ENCODE measurements at places on chromosomes 1 and 21.

- DNase-seq, result no peak
Measured at GRCh38 chr1:237681210-237681609, 209.5 kb downstream of the ZP4 start.

DNA sequence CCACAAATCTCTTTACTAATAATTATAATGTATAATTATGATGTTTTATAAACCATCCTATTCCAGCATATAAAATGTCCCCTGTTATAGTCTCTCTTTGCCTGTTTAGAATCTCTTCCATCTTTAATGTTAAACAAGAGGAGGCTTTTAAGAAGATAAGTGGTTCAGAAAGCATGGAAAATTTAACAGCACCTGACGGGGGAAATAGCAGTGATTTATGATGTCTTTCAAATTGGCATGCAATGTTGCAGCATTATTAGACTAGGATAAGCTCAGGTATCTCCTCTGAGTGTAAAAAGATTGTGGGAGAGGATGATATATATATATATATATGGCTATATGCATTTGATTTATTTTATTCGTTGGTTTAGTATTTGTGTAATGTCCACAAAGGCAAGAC lies 24.4 kb downstream of the GIPC2 start:
- DNase-seq, result no peak

- DNase-seq, result no peak
Measured at GRCh38 chr1:107617456-107617855, 347.5 kb downstream of the VAV3 start.

DNA sequence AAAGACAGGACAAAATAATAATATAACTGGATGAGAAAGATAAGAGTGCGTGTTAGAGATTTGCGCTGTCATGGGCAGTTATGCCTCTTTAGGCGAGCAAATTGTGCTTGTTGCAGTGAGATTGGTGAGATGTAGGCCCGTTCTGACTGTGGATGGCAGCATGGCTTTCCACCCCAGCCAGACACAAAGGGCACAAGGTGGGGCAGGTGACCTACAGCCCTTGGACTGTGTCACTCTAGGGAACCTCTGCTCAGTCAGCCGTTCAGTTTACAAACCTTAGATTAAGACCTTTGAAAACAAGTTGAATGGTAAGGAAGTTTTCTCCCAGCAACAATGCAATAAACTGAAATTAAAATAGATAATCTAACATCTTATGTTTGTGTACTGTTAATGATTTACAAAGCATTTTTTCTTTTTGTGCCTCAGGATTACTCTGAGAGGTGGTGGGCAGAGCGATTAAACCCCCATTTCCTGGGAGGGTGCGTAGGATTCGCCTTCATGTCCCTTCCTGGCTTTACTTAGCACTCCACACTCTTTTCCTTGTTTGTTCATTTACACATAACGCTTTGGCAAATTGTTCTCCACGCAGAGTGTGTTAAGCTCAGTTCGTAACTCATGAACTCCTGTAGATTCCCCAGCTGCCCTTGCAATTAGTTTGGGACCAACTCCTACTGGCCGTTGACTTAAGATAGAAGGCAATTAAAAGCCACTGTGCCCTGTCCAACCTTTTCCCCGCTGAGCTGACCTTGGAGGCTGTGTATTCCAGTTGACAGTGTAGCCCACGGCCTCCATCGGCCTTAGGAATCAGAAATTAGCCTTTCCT lies 58.1 kb upstream of the IGSF5 start:
- no peak for DNase-seq

GRCh38 chr1:228005511-228006033 lies 1.2 kb upstream of the WNT3A start:
- DNase-seq, result no peak

GRCh38 chr1:163082971-163083370 lies 13.8 kb downstream of the RGS4 start:
- no peak for DNase-seq

GRCh38 chr1:33126411-33127000 lies 45.6 kb downstream of the AZIN2 start:
- DNase-seq, result no peak

- no peak for DNase-seq
Measured at GRCh38 chr1:118073648-118074435, 111.2 kb downstream of the SPAG17 start.

- no peak for DNase-seq
Measured at GRCh38 chr1:230915078-230915477, 46.8 kb upstream of the C1orf198 start.

DNA sequence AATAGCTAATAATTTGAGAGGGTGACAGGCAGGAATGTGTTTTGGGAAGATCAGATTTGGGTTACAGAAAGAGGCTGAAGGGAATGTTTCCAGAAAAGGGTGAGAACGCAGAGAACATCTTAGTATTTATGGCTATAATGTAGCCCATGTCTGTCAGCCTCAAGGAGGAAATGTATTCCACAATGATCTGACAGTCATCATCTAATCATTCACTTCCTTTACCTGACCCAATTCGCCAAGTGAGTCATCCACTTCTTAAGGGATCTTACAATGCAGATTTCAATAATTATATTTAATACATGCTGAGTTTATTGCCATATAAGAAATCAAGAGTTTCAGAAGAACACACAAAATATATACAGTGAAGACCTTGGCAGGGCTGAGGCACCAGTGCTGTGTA lies 10.8 kb downstream of the TRIM45 start:
- DNase-seq, result no peak

DNA sequence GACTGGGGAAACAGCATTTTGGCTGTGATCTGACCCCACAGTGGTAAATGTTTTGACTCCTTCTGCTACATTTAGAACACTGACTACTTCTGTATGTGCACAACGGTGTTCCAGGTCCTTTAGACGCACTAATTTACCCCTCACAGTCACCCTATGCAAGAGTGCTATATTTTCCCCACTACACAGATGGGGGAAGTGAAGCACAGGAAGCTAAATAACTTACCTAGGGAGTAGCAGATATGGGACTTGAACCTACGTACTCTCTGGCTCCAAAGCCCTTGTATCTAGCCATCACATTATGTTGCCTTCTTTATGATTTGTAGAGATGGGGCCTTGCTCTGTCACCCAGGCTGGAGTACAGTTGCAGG lies 49.3 kb downstream of the GADD45A start:
- DNase-seq, result no peak

DNA sequence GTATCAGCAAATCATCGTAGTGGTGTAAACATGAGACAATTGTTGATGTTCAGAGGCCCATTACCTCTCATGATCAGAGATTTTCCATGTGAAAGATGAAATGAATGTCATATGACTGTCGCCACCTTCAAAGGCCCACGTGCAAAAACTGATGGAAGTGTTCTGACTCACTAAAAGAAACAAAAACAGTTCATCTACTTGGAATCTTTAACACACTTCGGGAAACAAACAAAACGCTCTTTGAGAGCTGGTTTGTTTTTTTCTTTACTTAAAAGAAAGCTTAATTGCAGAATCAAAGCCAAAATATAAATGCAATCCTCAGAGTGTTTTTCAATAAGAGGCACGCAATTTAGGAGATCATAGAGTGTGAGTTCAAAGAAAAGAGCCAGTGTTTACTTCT lies 100.8 kb downstream of the PLPPR4 start:
- no peak for DNase-seq

DNA sequence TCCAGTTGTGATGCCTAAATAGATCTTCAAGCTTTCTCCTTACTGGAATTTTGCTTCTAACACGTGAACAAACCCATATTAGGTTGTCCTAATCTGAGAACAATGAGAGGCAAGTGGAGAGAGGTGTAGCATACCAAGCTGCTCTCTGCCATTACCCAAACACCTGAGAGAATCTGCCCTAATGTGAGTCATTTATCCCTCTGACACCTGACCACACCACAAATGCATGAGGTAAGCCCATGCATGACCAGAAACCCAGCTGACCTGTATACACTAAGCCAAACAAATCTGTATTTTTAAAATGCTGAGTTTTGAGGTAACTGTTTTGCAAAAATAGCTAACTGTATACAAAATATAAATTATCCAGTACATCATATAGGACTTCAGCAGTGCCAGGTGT lies 1458.1 kb upstream of the B3GALT2 start:
- no peak for DNase-seq

DNA sequence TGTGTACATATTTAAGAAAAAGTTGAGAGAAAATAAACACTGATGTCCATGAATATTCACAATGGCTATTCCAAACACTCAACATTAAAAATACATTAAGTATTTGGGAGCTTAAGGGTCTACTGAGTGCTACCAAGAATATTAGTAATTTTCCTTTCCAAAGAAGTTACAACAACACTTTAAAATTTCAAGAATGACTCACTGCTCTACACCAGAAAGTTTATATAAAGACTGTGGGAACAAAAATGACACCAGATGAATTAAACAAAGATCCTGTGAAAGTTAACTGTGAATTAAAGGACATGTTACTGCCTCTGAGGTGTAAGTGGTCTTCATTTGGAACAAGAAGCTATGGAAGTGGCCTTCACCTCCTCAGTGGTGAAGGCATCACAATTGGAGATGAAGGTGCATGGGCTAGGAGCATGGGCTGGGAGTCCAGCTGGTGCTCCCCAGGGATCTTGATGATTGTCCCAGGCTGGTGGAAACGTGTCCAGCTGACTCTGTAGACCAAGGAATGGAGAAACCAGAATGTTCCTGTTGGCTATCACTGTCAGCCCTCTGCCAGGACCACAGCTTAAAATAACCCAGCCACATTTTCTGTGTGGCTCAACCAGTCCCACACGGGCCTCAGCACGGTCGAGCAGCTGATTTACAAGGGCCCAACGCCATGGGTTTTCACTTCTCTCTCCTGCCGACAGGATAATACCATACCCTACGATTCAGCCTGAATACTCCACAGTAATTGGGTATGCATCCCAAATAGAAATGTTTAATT lies 28.8 kb downstream of the TAF5L start:
- no peak for DNase-seq

DNA sequence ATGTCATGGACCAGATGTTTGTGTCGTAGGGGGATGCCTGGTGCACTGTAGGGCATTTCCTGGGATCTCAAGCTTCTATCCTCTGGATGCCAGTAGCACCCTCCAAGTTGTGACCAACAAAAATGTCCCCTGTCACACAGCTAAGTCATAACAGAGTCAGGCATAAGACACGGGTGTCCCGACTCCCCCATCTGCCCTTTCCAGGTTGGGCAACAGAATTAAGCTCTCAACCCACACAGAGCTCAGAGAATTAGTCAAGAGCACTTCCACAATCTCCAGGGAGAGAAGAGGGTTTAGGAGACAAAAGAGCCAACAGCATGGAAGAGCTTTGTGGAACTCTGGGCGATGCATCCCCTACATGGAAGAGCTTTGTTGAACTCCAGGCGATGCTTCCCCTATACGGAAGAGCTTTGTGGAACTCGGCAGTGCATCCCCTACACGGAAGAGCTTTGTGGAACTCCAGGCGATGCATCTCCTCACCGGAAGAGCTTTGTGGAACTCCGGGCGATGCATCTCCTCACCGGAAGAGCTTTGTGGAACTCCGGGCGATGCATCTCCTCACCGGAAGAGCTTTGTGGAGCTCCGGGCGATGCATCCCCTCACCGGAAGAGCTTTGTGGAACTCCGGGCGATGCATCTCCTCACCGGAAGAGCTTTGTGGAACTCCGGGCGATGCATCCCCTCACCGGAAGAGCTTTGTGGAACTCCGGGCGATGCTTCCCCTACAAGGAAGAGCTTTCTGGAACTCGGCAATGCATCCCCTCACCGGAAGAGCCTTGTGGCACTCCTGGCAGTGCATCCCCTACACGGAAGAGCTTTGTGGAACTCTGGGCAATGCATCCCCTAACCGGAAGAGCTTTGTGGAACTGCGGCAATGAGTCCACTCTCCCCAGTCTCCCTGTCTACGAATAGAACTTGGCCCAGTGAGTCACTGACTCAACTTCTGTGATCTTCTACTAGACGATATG lies 422.7 kb downstream of the KIF26B start:
- no peak for DNase-seq

DNA sequence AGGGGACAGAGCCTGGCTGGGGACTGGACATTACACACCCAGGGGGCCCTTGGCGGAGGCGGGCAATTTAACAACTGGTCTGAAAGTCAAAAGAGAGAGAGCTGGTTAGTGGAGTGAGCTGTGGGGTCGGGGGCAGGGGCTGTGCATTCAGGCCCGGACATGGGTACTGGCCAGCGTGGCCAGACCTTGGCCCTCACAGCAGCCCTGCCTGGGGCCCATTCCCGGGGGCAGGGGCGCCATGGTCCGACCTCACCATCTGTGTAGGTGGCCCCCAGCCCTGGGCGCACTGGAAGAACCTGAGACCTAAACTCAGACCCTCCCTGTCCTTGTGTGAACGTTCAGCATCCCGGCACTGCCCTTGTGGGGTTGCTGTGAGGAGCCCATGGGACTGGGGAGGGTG lies 5.0 kb downstream of the CLDN19 start:
- no peak for DNase-seq

GRCh38 chr1:50517488-50517887 lies 94.2 kb upstream of the DMRTA2 start:
- DNase-seq, result no peak

GRCh38 chr21:43899307-43900077 lies 34.5 kb downstream of the AGPAT3 start:
- DNase-seq, result no peak

GRCh38 chr1:207289756-207290155 lies 31.7 kb upstream of the CD55 start:
- no peak for DNase-seq

DNA sequence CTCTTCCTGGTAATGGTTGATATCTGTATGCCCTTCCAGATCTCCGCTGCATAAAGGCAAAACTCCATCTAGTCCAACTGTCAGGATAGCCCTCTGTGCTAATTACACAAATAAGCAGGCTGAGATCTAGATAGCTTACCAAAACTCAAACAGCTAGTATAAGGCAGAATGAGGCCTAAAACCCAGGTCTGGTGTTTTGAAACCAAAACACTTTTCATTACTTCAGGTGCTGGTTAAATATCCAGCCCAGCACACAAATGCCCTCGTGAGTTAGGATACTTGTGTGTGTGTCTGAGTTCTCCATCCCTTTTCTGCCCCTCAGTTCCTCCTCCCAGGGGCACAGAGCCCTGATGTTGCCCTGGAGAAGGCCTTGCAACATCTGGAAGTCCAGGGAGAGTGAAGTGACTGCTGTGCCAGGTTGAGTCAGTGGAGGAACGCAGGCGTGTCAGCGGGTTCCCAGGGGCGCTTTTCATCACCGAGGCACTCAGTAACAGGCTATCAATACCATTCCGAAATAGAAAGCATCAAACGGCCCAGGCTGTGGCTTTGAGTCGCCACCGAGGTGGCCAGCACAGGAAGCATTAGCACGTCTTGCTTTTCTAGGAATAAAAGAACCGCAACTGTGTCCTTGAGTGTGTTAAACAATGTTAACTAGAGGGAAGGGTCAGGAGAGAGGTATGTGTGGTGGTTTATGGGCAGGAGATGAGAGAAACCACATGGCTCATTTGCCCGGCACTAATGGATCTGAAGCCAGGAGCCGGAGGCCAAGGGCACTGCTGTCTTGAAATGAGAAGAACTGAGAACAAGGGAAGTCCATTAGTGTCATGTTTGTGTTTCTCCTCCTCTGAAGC lies 90.7 kb upstream of the WLS start:
- DNase-seq, result no peak

- no peak for DNase-seq
Measured at GRCh38 chr1:20739225-20739624, 6.7 kb upstream of the SH2D5 start.

DNA sequence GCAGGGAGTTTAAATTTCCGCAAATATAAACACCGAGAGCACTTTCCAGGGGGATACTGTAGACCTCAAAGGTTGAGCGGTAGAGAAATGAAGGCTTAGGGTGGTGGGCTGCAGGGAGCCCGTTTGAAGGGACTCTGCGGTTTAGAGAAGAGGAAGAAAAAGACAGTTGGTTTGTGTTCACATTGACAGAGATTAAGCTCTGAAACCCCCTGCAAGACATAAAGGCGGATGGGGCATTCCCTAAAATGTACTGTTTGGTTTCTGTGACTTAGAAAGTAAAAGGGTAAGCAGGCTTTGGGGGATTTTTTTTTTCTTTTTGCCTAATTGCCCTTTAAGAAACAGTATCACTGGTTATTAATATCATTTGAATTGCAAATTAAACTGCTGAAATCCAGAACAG lies 1.3 kb downstream of the KAZN start:
- DNase-seq, result no peak

All from stimulated activated CD4-positive, alpha-beta T cell treated with anti-CD3 and anti-CD28 coated beads, Interleukin-1b, Interleukin-23, amount 100 ng/mL, for 1 hour (primary cell).